ENCODE measurements at places on chromosomes 5 and 9.

- no peak for DNase-seq
These were observed 39.2 kb upstream of the SLC28A3 start for GRCh38 chr9:84379740-84380139.

DNA sequence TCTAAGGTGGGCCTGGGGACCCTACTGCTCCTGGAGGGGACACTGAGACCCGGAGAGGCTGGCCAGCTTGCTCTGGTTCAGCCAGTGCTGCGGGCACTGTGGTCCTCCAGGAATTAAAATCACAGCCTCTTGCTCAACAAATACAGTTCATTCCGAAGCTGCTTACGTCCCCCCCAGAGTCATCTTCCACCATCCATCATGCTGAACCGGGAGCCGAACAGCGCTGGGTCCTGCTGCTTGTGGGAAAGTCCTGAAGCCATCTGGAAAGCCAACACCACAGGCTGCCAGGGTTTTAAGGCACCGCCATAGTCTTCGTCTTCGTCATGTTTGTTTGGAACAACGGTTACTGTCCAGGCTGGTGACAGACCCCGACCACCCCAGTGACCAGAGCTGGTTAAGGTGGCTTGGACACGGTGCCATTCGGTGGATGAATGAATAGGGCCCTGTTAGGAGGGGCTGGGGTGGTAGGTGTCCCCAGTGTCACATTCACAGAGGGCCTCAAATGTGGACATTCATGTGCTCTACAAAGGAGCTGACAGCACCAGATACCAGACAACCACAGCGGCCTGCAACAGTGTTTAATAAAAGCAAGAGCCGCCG lies 81.6 kb upstream of the PHYKPL start:
- no peak for DNase-seq

GRCh38 chr5:39689919-39690318 lies 265.1 kb upstream of the DAB2 start:
- DNase-seq = no peak

- no peak for DNase-seq
These were observed 62.4 kb downstream of the SECISBP2 start for GRCh38 chr9:89380437-89381307.

GRCh38 chr5:64765804-64766504 lies 2.5 kb downstream of the SREK1IP1 start:
- DNase-seq = peak; percentile 29

DNA sequence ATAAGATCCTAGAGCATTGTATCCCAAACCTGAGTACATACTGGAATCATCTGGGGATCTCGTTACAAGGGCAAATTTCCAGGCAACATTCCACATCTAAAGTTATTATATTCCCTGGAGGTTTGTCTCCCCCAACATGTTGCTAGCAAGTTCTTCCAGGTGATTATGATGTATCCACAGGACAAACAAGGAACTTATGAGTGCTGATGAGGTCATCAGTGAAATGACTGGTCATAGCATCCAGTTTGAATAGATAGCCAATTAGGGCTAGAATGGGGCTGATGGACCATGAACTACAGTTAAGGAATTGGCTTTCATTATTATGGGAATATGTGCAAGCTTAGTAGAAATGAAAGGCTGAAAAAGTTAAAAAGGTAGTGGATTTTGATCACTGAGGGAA lies 115.2 kb downstream of the CWC27 start:
- DNase-seq = peak; percentile 6

- DNase-seq = peak; percentile 58
These were observed 144.5 kb downstream of the UNC13B start for GRCh38 chr9:35306283-35306682.

- no peak for DNase-seq
These were observed 178.7 kb downstream of the PPP2R2B start for GRCh38 chr5:146699664-146700418.

- peak; percentile 53 for DNase-seq
These were observed 344.1 kb upstream of the WWC1 start for GRCh38 chr5:167947306-167947705.

DNA sequence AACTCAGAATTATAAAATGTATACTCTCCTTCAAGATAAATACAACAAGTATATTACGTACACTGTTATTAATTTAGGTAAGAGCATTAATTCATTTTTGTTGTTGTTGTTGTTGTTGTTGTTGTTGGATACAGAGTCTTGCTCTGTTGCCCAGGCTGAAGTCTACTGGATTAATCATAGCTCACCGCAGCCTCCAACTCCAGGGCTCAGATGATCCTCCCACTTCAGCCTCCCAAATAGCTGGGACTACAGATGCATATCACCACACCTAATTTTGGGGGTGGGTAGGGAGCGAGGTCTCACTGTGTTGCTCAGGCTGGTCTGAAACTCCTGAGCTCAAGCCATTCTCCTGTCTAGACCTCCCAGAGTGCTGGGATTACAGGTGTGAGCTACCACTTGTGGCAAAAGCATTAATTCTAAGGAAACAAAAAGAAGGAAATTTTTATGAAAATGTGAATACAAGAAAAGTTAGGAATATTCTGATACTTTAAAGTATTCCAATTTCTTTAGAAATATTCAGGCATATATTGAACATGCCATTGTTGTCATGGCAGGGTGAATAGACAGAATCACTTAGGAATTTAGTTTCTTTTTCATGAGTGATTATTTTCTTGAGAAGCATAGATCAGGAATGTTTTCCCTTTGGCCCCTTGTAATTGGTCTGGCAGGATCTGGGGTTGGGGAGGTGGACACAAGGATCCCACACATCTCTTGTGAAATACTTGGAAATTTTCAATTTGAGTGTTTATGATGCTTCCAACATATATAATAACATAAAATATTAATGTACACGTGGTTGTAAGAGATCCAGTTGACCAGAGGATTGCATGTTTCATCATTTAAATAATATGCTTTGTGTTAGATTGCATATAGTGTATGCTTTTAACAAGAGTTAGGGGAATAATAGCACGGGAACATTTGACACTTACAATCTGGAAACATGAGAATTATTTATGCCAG lies 263.6 kb downstream of the FANCC start:
- DNase-seq = no peak

DNA sequence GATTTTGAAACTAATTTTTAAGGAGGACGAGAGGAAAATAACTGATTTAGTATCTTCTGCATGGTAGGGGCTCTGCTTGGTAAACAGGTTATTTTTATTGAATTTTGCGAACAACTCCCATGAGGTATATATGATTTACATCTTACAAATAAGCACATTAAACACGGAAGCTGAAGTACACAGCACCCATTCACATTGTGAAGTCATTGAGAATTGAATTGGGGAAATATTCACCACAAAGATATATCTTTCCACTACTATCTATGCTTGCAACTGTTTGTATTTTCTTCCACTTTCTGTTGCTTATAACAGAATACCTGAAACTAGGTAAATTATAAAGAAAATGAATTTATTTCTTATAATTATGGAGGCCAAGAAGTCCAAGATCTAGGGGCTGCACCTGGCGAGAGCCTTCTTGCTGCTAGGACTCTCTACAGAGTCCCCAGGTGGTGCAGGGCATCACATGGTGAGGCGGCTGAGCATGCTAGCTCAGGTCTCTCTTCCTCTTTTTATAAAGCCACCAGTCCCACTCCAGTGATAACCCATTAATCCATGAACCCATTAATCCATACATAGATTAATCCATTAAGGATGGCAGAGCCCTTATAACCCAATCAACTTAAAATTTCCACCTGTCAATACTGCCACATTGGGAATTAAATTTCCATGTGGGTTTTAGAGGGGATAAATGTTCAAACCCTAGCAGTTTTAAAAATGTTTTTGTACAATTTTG lies 79.0 kb upstream of the ZNF608 start:
- DNase-seq = no peak

DNA sequence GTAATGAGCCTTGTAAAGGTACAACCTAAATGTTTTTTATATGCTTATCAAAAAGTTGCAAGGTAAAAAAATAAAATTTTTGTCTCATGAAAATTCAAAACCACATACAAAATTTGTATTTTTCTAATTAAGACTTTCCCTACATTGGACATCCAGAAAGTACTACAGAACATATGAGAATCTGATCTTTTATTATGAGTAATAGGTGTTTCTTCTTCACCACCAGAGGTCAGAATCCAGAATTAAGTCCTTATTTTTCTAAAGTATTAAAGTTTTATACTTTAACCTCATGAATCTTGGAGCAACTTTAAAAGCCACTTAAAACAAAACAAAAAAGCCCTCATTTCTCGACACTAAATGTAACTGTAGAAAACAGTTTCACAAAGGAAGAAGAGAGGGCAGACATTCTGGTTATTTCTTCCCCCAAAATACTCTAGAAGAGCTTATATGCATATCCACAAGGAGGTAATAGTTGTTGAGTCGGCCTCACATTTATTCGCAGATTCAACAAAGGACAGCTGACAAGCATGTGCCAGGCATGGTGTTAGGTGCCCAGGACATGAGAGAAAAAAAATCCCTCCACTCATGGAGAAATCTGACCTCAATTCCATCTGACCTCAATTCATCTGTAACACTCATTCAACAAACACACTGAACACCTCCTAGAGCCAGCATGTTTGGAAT lies 69.3 kb downstream of the MLLT3 start:
- peak; percentile 30 for DNase-seq

DNA sequence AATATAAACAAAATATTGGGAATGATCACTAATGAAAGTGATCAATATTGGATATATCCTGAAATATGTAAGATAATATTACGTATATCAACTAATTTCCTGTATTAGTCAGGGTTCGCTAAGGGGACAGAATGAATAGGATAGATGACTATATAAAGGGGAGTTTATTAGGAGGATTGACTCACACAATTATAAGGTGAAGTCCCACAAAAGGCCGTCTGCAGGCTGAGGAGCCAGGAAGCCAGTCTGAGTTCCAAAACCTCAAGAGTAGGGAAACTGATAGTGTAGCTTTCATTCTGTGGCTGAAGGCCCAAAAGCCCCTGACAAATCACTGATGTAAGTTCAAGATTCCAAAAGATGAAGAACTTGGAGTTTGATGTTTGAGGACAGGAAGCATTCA lies 561.1 kb downstream of the PRDM9 start:
- DNase-seq = no peak

- DNase-seq = no peak
These were observed 115.2 kb upstream of the LHFPL2 start for GRCh38 chr5:78763659-78764189.

- DNase-seq = no peak
These were observed 205.0 kb upstream of the DMRTA1 start for GRCh38 chr9:22241611-22242010.

DNA sequence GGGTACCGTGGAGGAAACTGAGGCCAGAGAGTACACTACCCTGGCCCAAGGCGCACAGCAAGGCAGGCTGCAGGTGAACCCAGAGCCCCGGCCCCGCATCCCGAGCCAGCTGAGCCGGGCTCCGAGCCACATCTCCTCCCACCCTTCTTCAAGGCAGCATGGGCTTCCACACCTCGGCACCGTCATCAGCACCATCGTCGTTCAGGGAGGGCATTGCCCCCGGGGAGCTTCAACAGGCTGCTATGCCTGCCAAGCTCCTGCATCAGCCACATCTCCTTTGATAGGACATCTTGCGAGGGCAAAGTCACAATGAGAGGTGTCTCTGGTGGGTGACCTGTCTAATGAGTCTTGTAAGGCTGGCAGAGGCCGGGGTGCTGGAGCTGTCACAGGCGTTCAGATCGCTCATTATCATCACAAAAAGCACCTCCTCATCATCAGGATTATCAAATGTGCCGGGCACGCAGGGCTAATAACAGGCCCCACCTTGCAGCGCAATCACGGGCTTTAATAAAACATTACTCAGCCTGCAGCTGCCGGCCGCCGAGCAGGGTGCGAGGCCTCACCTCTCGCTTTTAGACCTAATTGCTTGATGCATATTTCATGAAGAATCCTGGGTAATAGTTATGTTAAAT lies 20.0 kb upstream of the SLC25A51 start:
- DNase-seq = no peak

- DNase-seq = no peak
These were observed 148.0 kb downstream of the TARS1 start for GRCh38 chr5:33588654-33589372.

DNA sequence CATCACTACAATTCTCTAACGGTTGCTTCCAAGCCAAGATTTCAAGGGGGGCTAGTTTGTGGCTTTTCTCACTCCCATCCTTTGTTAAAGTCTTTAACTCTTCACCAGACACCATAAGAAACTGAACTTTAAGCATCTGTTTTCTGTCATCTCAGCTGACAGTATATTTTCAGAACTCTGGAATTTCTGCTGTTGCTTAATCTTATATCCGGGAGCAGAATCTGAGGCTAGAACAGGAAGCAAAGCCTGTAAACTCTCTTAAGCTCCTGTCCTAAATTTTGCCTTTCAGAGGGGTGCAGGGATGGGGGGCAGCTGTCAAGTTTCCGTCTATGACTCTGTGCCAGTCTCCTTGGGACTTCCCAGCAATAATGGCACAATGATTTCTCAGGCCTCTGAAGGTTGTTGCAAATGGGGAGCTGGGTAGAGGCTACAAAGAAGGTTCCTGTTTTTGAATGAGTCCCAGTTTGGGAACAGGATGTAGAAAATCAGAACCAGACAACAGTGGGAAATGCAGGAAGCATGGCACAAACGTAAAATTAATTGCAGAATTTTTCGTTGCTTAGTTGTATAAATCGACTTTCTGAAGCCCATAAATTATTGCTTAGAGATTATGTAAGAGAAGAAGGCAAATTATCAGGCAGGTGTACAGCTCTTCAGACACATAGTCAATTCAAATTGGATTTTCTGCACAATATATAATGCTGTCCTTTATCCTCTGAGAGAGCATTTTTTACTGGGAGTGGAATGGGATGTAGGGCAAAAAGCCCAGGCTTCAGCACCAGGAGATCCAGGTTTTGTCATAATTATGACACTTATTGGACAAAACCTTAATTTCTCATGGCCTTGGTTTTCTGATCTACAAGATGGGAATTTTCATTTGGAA lies 430.9 kb downstream of the DMAC1 start:
- no peak for DNase-seq

DNA sequence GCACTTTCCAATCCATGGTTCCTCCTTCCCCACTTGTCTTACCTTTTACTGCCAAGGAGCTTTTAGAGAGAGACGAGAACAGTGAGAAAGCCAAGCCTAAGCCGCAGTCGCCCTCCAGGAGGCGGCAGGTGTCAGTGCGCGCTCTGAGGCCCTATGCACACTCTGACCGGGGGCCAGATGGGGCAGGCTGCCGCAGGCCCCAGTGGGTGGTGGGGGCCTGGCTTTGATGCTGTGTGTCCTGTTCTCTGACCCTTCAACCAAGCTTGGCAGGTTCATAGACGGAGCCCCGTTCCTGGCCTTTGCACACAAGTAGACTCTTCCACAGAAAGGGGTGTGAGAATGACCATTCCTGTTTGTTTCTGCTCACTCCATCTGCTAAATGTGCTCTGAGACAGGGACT lies 77.3 kb downstream of the WNK2 start:
- DNase-seq = no peak

GRCh38 chr5:118956727-118957126 lies 31.6 kb downstream of the DTWD2 start:
- peak; percentile 18 for DNase-seq

All from M059J (cell line).